ENCODE measurements at places on chromosomes 4 and X. TPM values are rescaled to one million over a fixed set of nuclear protein-coding genes. Genes with fewer than 3 reads are reported as not detected.

PRDM8 gene
- total RNA-seq: 9.4 TPM

ARHGAP36 gene
- not detected for total RNA-seq

DNA sequence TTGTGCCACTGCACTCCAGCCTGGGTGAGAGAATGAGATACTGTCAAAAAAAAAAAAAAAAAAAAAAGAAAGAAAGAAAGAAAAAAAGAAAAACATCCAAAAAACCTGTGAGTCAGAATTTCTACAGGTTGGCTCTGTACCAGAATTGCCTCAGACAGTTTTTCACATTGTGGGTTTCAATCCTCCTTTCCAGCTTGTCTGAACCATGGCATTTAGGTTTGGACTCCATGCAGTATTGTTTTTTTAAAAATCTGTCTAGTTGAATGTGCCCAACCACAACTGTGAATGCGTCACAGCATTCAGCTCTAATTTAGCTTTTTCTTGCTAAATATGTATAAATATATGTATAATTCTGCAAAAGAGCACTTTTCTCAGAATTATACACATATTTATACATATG, 31.4 kb upstream of the ARSH start:
- DNase-seq: no peak

CT45A2 gene
- not detected for total RNA-seq

Measured in PC-3 (cell line).